ENCODE measurements at places on chromosomes 5 and 9.

DNA sequence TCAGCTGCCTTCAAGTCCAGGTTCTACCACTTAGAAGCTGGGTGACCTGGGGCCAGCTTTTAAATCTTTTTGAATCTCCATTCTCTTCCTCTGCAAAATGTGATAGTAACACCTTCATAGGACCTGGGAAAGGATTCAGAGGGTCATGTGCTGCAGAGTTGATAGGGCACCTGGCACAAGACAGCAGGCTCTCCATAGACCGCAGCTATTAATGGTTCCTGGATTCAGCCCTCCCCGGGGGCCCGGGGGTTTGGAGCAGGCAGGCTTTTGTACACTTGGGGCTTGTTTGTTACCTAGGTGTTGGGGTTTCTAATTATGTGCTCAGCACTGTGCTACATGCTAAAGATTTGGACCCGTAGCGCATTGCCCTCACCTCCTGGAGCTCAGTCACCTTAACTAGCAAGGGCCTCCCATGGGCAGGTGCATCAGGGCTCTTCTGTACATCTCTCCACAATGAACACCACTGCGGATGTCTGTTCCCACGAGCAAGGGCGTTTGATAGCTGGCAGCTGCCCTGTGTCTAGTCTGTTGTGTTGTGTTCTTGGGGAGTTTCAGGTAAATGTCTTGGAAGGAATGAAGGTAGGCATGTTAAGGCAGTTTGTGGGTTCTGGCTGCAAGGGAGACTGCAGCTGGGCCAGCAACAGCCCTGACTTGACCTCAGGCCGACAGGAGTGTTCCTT, 12.1 kb downstream of the PRRC2B start:
- no peak for DNase-seq

DNA sequence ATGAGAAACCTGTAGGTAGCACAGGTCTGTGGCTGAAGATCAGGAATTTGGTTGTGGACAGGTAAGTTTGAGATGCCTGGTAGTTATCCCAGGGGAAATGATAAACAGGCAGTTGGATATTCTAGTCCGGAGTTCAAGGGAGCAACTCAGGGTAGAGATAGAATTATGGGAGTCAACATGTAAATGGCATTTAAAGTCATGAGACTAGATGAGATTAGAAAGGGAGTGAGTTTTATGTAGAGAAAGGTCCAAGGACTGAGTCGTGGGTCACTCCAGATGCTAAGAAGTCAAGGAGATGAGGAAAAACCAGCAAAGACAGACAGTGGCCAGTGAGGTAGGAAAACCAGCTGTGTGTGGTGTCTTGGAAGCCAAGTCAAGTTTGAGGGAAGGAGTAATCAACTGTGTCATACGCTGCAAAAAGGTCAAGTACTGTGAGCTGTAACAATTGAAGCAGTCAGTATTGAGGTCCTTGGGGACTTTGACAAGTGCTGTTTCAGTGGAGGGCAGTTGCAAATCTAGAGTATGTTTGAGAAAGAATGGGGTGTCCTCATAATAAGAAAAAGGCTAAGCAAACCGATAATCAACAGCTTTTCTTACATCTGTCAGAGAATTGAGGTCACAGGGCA, 18.2 kb downstream of the GNPDA1 start:
- no peak for DNase-seq

DNA sequence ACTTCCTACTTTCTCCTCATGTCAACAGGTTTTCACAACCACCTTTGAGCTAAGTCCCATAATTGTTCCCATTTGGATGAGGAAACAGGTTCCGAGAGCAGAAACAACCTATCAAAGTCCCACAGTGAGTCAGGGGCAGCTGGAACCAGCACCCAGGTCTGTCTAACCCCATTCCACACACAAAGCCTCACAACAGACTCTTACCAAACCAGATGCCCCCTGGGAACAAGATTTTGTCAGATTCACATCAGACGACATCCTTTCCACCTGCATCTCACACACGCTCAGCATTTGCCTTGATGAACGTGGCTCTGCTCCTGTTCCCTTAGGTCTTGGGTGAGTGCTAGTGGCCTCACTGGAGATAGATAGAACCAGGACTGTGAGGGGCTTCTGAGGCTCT, 17.0 kb downstream of the SWI5 start:
- no peak for DNase-seq

- no peak for DNase-seq
Measured at GRCh38 chr5:115392611-115393010, 96.2 kb upstream of the CCDC112 start.

DNA sequence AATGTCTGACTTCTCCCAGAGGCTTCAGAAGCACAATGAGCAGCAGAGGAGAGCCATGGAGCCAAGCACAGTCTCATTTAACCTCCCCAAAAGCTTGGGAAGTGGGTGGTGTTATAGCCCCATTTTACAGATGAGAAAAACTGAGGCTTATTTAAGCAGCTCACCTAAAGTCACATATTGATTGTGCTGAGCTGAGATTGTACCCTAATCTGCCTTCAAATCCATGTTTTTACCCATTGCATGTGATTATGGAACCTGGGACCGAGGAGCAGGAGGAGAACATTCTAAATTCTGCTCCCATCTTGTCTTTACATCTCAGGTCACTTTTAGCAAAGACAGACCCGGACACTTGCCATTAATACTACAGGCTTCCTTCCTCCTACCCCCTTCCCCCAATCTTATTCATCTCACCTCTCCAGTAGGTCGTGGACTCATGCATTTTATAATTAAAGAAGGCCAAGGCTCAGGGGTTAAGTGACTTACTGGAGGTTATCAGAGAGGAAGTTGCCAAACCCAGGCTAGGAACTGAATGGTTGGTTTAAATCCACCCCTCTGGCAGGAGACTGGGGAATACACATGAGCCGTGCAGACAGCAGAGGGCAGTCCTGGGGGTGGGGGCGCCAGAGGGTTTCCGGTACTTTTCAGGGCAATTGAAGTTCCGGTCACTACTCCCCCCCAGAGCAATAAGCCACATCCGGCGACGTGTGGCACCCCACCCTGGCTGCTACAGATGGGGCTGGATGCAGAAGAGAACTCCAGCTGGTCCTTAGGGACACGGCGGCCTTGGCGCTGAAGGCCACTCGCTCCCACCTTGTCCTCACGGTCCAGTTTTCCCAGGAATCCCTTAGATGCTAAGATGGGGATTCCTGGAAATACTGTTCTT, 51.0 kb upstream of the IL17B start:
- no peak for DNase-seq

DNA sequence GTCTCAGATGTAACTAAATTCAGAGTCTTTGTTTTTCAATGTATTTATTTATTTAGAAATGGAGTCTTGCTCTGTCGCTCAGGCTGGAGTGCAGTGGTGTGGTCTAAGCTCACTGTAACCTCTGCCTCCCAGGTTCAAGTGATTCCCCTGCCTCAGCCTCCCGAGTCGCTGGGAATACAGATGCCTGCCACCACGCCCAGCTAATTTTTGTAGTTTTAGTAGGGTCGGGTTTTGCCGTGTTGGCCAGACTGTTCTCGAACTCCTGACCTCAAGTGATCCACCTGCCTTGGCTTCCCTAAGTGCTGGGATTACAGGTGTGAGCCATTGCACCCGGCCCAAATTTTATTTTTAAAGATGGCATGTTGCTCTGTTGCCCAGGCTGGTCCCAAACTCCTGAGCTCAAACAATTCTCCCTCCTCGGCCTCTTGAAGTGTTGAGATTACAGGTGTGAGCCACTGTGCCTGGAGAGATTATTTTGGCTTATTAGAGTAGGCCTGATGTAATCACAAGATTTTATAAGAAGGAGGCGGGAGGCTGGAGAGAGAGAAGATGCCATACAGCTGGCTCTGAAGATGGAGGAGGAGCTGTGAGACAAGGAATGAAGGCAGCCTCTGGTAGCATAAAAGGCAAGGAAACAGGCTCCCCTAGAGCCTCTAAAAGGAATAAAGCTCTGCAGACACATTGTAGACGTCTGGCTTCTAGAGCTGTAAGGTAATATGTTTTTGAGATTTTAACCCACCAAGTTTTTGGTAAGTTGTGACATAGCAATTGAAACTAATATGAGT, 12.9 kb upstream of the KLF9 start:
- no peak for DNase-seq

DNA sequence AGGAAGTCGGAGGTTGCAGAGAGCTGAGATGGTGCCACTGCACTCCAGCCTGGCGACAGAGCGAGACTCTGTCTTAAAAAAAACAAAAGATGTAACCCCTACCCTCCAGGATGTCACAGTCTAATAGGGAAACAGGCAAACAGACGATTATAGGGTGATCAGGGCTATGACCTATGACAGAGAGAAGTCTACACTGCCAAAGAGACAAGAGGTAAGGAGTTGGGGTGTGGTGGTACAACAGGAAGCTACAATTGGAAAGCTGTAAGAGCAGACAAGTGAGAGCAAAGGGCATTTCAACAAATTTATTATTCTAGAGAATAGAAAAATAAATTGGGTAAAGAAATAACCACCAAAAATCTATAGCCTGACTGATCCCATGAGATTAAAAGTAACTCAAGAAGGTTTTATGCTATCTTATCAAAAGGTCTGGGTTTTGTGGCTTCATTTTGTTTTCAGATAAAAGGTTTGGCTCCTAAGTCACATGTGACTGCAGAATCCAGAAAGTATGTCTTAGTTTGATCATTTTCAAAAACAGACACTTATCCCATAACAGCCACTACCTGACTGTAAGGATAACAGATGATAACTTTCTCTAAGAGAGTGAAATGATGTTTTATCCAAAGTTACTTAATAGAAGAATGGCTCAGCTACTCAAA, 7.3 kb downstream of the CDC26 start:
- no peak for DNase-seq

DNA sequence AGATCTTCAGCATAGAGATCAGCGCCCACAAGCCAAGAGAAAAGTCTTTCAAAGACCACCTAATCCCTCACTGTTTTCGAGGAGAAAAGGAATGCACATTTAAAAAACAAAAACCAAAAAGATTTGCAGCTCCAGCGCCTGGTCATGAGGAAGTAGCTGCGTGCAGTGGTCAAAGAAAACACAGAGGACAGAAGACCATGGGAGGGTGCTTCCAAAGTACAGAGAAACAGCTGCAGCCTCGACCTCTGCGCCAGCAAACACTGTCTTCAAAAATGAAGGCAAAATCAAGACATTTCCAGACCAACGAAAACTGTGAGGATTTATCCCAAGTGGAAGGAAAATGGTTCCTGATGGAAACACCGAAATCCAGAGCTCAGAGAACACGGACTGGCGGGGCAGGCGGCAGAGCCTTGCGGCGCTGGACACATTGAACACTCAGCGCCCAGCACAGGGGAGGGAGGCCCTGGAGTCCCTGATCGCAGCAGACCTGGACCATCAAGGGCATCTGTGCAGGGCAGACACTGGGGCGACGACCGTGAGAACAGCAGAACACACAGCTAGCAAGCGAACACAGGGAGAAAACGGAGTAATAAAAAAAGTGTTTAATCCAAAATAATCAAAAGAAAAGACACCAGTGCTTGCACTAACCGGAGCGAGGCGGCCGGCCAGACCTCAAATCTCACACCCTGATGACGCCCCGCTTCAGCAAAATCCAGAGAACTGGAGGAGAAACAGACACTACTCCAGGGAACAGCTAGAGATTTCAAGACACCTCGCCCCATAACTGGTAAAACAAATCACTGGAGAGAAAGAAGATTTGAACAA, 12.6 kb upstream of the SLC12A7 start:
- no peak for DNase-seq

GRCh38 chr9:68506551-68506950, 34.1 kb downstream of the TMEM252 start:
- no peak for DNase-seq

GRCh38 chr5:172498431-172499129, 44.3 kb upstream of the SH3PXD2B start:
- DNase-seq = no peak

- DNase-seq = no peak
Measured at GRCh38 chr9:82375041-82375440, 386.5 kb downstream of the SPATA31D1 start.

DNA sequence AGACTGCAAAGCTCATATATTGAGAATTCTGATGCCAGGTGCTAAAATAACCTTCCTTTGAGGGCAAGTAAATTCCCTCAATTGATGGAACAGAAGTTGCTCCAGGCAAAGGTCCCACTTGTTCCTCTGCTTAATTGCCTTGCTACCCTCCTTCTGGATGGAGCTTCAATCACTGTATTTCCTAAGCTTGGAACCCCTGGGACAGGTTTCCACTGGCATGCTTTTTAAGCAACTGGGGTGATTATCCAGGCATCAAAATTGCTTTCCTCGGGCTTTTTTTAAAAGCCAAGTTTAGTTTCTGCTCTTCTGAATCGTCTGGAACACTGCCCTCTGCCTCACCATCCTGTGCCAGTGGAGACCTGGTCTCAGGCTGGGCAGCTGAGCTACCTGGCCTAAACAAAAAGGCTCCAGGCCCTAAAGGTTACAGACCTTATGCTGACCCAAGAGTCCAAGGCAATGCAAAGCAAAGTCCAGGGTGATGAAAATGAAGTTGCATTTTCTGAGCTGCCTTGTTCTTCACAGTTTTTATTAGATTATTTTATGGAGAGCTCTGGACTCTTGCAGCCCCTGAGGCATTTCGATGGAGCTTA, 167.9 kb upstream of the CD180 start:
- no peak for DNase-seq

- no peak for DNase-seq
Measured at GRCh38 chr9:84701801-84702200, 32.3 kb downstream of the NTRK2 start.

GRCh38 chr9:131682261-131682660, 57.6 kb downstream of the RAPGEF1 start:
- peak; percentile 40 for DNase-seq

DNA sequence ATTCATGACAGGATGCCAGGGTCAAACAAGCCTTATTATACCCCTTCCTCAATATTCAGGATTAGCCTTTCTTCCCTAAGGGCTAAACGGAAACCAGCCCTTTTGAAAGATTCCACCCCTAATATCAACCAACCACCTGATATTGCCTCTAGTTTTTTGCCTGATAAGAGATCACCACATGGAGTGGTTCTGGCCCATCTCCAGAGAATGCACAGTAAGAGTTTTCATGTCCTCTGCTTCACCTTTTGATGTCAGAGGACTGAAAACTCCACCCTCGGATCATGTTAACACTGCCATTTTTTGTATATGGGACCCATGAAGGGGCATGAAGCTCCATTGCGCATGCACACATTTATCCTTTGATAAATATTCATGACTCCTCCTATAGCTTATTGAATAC, 5.8 kb upstream of the LNPEP start:
- no peak for DNase-seq

GRCh38 chr9:68546596-68547390, 6.1 kb upstream of the TMEM252 start:
- DNase-seq = no peak

DNA sequence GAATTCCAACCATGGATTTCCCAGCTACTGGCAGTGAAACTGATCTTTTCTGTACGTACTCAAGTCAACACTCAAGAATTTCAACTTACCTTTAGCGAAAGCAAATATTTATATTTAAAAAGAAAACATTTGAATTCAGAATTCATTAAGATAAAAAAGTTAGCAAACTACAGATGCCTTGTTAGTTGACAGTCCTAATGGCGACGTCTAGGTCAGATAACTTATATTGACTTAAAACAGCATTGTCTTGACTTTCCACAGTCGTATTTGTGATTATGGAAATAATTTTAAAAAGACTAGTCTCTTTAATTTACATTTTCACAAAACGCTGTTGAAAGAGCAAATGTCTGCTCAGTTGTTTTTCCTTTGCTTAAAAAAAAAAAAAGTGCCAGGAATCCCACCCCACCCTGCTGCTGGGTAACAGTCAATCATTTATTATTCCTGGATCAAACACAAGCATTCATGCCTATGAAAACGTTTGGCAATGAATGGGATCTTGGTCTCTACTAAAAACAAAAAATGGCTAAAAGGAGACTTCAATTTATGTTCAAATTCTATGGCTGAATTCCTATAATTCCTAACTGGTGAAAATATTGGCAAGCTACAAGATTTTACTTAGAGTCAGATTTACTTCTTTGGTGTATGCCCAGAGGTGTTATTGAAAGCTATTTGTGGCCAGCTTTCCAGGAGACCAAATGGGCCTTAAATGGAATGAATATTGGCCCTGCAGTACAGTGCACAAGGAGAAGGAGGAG, 22.0 kb downstream of the OR2S2 start:
- peak; percentile 33 for DNase-seq

All from dermis microvascular lymphatic vessel endothelial cell (primary cell).